ENCODE measurements at places on chromosomes 11 and 22.

DNA sequence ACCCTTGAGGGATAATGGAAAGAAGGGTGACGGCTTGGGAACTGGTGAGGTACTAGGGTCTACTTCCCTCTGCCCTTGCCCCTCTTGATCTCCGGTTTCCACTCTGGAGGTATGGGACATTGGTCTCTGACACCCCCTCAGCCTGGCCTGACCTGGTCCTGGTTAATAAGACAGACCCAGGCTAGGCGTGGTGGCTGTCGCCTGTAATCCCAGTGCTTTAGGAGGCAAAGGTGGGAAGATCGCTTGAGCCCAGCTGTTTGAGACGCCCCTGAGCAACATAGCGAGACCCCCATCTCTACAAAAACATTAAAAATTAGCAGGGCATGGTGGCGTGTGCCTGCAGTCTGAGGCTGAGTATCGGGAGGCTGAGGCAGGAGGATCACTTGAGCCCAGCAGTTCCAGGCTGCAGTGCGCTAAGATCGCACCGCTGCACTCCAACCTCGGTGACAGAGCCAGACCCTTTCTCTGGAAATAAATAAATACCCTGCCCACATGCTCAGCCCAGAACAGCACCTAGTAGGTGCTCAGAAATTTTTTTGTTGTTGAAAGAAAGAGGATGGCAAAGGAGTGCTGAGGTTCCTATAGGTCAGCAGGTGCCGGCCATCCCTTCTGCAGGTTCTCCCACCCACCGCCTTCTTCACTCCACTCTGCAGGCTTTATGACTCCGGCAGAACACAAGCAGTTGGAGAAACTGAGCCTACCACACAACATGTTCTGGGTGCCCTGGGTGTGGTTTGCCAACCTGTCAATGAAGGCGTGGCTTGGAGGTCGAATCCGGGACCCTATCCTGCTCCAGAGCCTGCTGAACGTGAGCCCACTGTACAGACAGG is 6.3 kb downstream of the BEST1 start:
- DNase-seq = no peak

DNA sequence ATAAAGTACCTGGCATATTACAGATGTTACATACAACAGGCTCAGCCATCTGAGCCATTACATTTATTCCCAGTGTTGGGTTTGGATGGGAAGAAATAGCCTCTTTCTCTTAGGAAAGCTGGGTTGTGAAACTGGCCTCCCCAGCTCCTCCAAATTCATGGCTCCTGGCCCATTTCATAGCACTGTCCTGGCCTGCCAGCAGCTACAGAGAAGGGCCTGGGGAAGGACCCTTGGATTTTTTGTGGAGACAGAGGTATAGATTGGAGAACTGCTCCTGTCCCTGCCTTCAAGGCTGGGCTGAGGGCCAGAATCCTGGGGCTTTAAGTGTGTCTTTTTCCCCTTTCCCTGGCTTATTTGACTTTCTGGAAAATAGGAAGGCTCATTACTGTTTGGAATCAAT is 18.0 kb downstream of the PKNOX2 start:
- no peak for DNase-seq

DNA sequence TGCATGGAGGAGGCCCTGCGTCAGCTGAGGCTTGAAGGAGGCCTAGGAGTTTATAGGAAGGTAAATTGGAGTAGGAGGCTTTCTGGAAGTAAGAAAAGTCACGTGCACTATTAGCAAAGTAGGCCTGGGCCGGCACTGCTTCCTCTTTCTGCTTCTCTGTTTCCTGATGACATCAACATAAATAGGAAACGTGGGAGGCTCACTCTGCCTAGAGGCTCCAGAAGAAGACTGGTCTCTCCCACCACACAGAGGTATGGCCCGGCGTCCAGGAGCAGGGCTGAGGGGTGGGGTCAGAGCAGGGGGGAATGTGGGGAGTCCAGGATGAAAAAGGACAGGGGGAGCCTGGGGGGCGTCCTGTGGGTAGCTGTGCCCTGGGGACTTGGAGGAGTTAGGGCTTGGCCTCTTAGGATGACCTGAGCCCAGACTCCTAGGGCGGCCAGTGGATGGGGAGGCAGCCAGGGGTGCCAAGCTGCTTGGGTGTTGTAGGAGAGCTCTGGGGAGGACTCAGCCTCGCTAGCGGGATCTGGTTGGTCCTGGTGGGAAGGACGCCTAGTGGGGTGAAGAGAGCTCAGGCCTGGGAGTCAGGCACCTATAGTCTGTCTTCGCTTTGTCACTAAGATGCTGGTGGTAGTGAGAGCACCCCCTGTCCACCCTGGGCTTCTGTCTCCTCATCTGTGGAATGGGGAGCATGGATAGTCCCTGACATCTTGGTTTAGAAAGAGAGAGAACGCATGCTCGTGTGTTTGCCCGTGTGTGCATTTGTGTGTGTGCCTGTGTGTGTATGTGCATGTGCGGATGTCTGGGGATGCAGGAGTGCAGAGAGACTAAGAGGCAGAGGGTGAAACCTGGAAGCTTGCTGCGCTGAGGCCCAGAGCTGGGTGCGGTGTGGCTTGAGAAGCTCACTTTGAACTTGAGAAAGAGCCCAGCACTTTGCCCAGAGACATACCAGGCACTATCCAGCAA is at the start of gene CSF2RB:
CSF2RB (plus strand) TSS at position 202 of the 963 bp plus-strand sequence. CDS start 8,580 bp downstream, outside the sequence.
- DNase-seq = no peak

DNA sequence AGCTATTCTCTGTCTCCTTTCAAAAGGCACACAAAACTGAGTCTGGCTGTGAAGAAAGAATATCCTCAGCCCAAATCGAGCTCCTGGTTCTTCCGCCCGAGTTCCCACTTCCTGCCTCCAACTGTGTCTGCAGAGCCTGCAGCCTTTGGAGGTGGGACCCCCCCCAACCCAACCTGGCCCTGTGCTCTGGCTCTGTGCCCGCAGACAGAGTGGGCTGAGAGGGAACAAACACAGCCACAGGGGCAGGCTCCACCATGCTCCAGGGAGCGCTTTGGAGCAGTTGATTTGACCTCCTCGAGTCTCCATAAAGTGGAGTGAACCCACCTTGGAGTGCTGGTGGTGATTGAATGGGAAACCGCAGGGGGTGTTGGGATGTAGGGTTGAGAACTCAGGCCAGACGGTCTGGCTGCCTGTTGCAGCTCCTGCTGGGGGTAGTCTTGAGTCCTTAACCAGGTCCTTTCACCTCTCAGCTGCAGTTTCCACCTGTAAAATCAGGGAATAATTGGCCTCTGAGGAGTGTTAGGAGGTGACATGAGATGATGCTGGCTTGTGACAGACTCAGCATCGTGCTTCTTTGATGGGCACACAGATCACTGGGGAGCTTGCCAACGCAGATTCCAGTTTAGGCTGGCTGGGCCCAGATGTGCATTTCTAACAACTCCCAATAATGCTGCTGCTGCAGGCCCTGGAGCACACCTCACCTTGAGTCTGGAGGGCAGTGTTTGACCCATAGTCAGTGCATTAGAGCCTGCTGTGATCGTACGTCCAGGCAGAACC is 11.4 kb downstream of the DAGLA start:
- no peak for DNase-seq

- no peak for DNase-seq
These were observed 2.8 kb downstream of the PARVB start for GRCh38 chr22:44026630-44027511.

DNA sequence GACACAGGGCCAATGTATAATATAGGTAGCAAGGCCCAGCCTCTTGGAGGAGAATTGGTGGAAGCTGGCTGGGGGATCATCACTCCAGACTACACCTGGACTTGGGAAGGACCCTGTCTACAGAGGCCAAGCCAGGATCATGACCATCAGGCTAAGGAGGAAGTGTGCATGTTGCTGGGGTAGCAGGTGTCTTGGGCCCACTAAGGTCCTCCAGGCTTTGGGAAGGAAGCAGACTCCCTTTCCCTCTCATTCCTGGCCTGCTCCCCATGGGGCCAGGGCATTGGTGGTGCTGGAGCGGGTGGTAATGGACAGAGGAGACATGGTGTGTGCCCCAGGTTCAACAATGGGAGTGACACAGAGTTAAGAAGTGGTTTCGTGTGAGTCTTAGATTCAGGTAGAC is 16.0 kb upstream of the TUB start:
- DNase-seq = no peak
